HEK293T (cell line): ENCODE measurements at places on chromosomes 1 and 21.

DNA sequence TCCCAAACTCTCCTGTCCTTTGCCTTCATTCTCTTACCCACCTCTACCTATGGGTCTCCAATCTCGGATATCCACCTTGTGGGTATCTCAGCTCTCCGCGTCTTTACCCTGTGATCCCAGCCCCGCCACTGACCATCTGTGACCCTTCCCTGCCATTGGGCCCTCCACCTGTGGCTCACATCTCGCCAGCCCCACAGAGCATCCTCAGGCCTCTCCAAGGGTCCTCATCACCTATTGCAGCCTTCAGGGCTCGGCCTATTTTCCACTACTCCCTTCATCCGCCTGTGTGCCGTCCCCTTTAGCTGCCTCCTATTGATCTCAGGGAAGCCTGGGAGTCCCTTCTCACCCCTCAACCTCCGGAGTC, 11.1 kb downstream of the BCAN start:
- no peak for DNase-seq

GRCh38 chr1:108615544-108615943, 45.3 kb downstream of the HENMT1 start:
- DNase-seq = no peak

- DNase-seq = no peak
These were observed at the start of gene LAMB3 for GRCh38 chr1:209652121-209652735. Gene LAMB3 (minus strand): TSS chr1:209652425. CDS start chr1:209650944, 1,481 bp downstream.

DNA sequence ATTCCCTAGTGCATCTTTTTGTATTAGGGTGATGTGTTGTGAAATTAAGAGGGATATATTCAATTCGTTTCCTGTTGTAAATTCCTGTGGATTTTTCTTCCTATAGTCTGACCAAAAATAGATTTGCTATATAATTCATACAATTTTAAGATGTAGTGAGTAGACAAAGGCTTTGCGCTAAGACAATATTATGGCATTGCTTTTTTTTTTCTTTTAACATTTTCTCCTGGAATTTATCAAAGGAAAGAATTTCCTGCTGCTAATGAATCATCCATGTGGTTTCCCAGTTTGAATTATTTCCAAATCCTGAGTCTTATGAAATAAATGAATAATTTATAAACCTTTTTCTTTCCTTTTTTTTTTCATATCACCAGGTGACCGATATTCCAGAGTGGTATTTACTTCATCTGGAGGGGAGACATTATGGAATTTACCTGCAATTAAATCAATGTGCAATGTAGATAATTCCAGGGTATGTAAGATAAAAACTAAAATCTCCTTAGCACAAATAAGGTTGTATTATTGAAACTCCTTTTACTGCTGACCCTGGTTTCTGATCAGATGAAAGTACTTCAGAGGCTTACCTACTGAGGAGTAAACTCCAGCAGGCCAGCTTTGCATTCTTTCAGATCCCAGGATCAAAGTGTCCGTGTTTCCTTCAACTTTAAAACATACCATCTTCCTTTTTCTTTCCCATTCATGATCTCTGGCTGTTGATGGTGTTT, 148.4 kb downstream of the TLR5 start:
- no peak for DNase-seq

DNA sequence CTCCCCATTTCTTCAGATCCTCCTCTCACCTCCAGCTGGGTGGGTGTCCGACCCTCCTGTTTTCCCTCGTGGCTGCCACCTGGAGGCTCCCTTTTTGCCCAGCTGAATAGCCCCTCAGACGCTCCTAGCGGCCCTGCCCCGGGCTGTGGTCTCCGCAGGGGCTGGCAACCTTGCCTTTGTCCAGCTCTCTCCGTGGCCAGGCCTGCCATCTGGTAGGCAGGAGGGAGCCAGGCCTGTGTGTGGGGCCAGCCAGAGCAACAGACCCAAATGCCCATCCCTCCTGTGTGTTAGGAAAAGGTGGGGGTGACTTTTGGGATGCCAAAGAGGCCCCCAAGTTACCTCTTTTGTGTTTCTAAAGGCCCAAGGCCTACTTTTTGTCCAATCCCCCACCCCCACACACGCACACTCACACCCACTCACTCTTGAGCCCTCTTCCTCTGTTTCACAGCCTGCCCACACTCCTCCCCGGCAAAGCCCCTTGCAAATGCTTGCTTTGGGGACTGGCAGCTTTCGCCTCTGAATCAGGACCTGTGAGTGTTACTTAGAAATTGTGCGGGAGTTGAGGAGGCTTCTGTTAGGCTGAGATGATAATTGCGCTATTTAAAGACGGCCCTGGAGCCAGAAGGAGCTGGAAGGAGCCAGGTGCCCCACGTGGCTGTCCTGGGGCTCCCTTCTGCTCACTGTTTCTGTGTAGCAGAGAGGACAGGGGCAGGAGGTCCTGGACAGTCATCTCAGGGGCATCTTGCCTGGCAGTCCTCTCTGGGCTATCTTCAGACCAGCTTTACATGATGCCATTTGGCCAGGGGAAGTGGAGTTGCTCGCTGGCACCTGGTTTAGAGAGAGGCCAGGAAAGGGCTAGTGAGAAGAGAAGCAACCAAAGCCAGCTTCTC, 9.1 kb downstream of the PPFIA4 start:
- no peak for DNase-seq

GRCh38 chr1:39332828-39333227, 128.3 kb downstream of the MACF1 start:
- no peak for DNase-seq

- no peak for DNase-seq
These were observed 1.6 kb downstream of the CASZ1 start for GRCh38 chr1:10794724-10795275.

- peak; percentile 31 for DNase-seq
These were observed 18.3 kb upstream of the TLR5 start for GRCh38 chr1:223161321-223161720.

GRCh38 chr1:921011-921837, 2.5 kb upstream of the SAMD11 start:
- DNase-seq = peak; percentile 79

DNA sequence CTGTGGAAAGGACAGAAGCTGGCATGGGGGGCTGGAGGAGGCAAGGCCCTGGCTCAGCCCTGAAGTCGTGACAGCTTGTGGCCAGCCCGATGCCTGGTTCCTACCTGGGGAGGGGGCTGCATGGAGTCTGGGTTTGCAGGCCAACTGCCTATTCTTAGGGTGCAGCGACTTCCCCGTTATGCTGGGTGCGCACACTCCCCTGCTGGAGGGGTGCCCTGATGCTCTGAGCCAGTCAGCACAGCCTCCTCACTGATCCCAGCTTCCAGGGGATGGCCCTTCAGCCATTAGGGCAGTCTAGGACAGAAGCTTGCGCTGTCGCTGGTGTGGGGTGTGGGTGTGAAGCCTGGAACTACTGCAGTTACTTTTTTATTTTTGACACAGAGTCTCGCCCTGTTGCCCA, 30.0 kb upstream of the SLC19A1 start:
- DNase-seq = no peak
